ENCODE measurements at places on chromosomes 13 and 19.

GRCh38 chr13:111541752-111542529 lies 221.5 kb downstream of the TEX29 start:
- DNase-seq = no peak

DNA sequence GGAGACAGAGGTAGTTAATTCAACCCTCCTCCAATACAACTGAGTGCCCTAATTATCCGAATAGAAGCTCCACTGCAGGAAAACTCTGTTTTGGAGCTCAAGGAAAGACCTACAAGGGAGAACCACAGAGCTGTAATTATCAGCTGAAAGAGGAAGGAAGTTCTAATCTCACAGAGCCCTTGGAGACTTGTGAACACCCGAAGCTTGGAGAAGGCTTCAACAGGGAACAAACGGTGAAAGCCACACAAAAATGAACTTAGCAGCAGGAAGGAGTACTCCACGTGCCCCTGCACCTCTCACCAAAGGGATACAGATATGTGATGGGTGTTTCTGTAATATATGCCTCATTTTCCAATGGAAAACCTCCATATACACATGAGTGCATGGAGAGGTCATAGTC lies 61.1 kb downstream of the IRS2 start:
- no peak for DNase-seq

GRCh38 chr13:48412881-48413351 lies at the start of gene LPAR6:
Gene LPAR6, minus strand, starts transcription at chr13:48413113. Its CDS starts 690 bp downstream, at chr13:48412423.
- DNase-seq = no peak

- no peak for DNase-seq
These were observed 16.5 kb downstream of the LRRC4B start for GRCh38 chr19:50551715-50552187.

DNA sequence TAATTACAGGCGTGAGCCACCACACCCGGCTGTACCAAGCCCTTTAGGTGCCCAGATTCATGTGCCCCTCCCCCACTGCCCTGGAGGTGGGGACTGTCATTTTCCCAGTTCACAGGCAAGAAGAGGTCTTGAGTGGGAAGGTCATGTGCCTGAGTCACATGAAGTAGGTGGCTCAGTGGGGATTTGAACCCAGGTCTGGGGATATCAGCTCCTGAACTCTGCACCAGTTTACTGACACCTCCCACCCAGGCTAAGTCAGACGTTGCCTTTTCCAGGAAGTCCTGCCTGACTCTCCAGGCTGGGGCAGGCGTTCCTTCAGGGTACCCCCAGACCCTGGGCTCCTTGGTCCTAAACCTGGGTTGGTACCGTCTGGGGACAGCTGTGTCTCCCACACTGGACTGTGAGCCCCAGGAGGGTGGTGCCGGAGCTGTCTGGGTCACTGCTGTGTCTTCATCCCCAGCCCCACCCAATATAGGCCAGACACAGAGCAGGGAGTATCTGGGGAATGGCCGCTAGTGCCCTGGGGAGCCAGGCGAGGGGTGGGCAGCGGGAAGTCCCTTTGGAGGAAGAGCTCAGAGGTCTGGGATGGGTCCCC lies 8.6 kb downstream of the VASP start:
- DNase-seq = no peak

- no peak for DNase-seq
These were observed 5.5 kb downstream of the SACS start for GRCh38 chr13:23427881-23428528.

DNA sequence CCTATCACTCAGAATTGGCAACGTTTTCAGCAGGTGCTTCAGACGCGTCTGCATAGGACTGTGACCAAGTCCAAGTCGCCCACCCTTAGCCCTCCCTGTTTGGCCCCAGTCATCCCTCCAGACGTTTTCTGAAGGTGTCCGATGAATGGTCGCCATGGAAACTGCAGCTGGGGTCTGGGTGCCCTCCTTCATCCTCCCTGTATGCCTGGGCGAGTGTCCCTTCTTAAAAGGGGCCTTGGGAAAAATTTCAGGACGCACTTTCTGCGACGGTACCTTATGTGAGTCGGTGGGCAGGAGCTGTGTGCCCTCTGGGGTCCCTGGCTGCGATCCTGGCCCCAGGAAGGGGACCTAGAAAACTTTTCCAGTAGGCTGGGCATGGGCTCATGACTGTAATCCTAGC lies 25.1 kb downstream of the MAN2B1 start:
- DNase-seq = no peak

DNA sequence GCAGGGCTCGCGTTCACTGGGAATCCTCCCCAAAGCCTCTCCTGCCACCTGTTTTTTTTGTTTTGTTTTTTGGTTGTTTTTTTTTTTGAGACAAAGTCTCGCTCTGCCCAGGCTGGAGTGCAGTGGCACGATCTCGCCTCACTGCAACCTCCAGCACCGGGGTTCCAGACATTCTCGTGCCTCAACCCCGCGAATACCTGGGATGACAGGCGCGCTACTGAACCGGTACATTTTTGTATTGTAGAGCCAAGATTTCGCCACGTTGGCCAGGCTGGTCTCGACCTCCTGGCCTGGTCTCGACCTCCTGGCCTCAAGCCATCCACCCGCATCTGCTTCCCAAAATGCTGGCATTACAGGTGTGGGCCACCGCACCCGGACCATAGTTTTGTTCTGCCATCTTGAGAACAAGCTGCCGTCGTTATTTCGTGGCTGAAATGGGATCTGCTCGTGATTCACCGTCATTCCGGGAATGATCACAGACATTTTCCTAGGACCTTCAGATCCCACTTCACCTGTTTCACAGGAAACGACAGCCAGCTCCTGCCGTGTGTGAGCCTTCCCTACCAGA lies 46.8 kb downstream of the OXGR1 start:
- no peak for DNase-seq

DNA sequence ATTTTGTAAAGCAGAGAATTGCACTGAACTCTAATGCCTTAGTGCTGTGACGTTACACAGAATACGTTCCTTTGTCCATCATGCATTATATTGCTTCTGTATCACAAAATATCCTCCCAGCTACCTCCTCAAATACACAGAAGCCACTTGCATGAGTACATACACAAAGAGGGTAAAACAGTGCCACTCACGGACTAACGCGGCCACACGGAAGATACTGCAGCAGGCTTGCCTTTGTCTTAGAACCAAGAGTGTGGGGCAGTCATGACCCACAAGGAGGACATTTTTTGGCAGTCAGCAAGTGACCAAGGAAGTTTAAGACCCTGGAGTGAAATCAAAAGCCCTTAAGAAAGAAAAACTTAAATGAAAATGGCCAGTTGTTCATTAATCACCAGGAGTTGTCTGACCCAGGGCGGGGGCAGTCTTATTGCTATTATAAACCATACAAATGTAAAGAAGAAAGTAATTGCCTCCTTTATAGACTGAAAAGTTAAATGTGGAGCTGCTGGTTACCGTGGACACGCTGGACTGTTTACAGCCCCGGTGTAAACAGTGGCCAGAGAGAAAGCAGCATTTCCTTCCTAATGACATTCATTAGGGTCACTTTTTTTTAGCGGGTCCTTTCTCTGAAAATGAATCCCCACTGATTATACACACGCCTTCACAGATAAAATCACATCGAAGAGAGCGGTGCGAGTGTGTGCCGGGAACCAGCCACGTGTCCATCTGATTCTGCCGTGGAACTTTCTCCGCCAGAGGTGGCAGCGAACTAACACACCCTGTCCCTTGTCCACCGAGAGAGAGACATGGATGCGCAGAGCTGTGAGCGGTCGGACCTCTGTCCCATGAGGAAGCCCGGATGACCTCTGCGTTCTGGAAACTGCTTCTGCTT lies 66.8 kb downstream of the SOX1 start:
- no peak for DNase-seq

DNA sequence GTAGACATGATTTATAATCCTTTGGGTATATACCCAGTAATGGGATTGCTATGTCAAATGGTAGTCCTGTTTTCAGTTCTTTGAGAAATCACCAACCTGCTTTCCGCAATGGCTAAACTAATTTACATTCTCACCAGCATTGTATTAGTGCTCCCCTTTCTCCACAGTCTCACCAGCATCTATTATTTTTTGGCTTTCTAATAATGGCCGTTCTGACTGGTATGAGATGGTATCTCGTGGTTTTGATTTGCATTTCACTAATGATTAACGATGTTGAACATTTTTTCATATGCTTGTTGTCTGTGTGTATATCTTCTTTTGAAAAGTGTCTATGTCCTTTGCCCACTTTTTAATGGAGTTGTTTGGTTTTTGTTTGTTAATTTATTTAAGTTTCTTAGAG lies 165.1 kb downstream of the PDS5B start:
- no peak for DNase-seq

- no peak for DNase-seq
These were observed 7.8 kb upstream of the LYPD5 start for GRCh38 chr19:43809762-43810696.

GRCh38 chr13:112812306-112813055 lies 122.6 kb downstream of the ATP11A start:
- no peak for DNase-seq

GRCh38 chr19:30070968-30071632 lies 129.1 kb downstream of the URI1 start:
- DNase-seq = no peak

DNA sequence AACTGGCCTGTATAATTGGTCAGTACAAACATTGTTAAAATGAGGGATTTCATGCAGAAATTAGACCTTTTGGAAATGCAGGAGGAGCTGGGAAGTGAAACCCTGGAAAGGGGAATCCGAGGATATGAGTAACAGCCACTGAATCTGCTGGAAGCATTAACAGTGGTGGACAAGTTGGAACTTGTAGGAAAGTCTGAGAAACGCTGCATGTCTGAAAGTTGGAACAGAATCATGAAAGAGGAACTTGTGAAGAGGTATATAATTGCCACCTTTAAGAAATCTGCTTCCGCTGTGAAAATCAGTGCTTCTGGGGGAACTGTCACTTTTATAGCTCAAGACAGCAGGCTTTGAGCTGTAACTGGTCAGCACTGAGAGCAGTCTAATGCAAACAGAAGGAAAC lies 716.5 kb upstream of the PRR20A start:
- no peak for DNase-seq

- no peak for DNase-seq
These were observed 446.4 kb downstream of the GPC6 start for GRCh38 chr13:93672996-93673395.

DNA sequence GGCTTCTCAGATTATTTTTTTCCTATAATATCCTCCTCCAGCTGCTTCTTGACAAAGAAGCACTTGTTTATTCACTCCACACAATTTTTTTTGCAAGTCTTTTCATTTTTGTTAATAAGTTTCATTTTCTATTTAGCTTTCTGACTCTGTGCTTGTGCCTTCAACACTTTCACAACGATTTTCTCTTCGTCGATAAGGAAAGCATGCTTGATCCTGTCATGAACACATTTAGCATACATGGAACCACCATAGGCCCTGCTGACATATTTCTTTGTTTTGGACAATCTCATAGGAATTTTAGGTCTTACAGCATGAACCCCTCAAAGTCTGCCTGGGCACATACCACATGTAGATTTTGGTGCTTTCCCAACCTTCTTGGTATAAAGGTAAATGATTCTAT lies 346.0 kb downstream of the KCNRG start:
- DNase-seq = no peak

GRCh38 chr13:36057041-36057440 lies 74.1 kb downstream of the DCLK1 start:
- no peak for DNase-seq

- DNase-seq = no peak
These were observed 795 bp downstream of the JOSD2 start for GRCh38 chr19:50510121-50510670.

- no peak for DNase-seq
These were observed 23.9 kb upstream of the CEBPG start for GRCh38 chr19:33349319-33350289.

- DNase-seq = no peak
These were observed 66.2 kb downstream of the ZMYM2 start for GRCh38 chr13:20024702-20025101.

- no peak for DNase-seq
These were observed 33.6 kb downstream of the MTMR6 start for GRCh38 chr13:25253702-25254101.

DNA sequence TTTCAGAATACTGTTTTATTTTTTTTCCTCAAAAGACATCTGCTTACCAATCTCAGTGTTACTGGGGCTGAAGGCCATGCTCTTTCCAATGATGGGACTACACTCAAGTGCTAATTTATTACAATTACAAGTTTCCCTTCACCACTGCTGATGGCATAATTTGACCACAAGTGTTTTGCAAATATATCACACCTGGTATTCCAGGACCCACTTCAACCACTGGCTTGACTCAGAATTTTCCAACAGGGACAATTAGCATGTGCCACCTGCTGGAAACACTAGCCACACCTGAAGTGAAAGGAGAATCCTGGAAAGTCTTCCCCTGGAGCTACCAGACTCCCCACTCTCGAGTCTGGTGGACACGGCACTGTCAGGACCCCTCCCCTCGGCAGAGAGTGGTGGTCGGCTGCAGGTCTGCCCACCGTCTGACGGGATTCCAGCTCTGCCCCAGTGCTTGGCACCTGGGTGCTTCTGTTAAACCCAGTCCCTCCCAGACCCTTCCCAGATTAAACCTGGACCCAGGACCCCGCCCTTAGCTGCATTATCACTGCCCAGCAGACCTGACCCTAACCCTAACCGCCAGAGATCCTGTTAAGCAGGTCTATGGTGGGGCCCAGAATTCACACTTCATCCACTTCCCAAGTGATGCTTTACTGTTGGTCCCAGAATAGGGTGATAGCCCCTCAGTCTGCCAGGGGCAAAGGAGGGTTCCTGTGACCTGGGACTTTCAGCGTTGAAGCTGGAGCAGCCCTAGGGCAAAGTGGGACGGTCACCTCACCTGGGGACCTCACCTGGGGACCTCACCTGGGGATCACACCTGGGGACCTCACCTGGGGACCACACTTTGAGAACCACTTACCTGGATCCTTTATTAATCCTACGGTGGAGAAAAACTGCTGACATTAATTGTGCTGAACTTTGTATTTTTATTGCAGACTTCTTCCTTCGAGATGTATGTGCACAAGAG lies 17.6 kb upstream of the RASA3 start:
- DNase-seq = no peak

- no peak for DNase-seq
These were observed 796 bp upstream of the LSM14A start for GRCh38 chr19:34171539-34171876.
